LoVo (cell line): ENCODE measurements at places on chromosomes 3 and 15.

GRCh38 chr3:192237992-192238608 lies 489.2 kb downstream of the FGF12 start:
- no peak for DNase-seq

DNA sequence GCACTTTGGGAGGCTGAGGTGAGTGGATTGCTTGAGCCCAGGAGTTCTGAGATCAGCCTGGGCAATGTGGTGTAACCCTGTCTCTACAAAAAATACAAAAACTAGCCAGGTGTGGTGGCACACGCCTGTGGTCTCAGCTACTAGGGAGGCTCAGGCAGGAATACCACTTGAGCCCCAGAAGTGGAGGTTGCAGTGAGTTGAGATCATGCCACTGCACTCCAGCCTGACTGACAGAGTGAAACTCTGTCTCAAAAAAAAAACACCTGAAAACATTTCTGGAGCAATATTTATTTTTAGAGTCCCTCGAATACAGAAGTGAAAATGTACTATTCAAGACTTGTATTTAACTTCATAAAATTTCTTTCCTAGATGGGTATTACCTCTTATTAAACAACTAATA lies 4.6 kb downstream of the SPCS1 start:
- no peak for DNase-seq

GRCh38 chr3:81823882-81824395 lies 62.5 kb upstream of the GBE1 start:
- DNase-seq = no peak

GRCh38 chr3:62379321-62379798 lies 6.0 kb upstream of the FEZF2 start:
- no peak for DNase-seq

DNA sequence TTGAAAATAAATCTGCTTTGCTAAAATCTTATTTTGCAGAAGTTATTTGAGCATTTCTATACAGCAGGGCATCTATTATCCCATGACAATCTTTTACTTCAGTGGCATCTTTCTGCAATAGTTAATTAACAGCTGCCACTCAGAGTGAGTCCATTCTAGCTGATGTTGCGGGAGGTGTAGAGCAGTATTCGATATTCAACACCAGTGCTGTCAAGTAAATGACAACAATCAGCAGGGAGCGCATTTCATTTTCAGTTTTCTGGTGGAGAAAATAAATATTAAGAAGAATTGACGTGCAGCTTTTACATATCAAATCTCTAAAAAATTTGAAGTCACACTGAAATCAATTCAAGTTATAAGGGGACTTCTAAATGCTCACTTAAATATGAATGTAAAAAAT lies 286.2 kb downstream of the CTNNB1 start:
- DNase-seq = no peak

- DNase-seq = peak; percentile 56
Measured at GRCh38 chr15:41465822-41466421, 27.8 kb upstream of the ITPKA start.

- no peak for DNase-seq
Measured at GRCh38 chr15:52361975-52362494, 66.4 kb upstream of the MYO5C start.

DNA sequence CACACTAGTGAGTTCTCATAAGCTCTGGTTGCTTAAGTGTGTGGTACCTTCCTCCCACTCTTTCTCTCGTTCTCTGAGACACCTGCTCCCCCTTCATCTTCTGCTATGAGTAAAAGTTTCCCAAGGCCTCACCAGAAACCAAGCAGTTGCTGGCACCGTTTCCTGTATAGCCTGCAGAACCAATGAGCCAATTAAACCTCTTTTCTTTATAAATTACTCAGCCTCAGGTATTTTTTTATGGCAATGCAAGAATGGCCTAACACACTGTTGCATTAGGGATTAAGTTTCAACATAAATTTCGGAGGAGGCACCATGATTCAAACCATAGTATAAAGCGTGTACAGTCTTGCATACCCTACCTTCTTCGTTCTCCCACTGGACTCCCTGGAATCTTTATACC lies 252.3 kb upstream of the CHRM5 start:
- DNase-seq = no peak

- DNase-seq = no peak
Measured at GRCh38 chr3:169591983-169592644, 71.4 kb downstream of the MECOM start.

GRCh38 chr15:47466357-47466756 lies 250.9 kb upstream of the SEMA6D start:
- no peak for DNase-seq

- no peak for DNase-seq
Measured at GRCh38 chr15:65841121-65841930, 28.0 kb upstream of the RAB11A start.

DNA sequence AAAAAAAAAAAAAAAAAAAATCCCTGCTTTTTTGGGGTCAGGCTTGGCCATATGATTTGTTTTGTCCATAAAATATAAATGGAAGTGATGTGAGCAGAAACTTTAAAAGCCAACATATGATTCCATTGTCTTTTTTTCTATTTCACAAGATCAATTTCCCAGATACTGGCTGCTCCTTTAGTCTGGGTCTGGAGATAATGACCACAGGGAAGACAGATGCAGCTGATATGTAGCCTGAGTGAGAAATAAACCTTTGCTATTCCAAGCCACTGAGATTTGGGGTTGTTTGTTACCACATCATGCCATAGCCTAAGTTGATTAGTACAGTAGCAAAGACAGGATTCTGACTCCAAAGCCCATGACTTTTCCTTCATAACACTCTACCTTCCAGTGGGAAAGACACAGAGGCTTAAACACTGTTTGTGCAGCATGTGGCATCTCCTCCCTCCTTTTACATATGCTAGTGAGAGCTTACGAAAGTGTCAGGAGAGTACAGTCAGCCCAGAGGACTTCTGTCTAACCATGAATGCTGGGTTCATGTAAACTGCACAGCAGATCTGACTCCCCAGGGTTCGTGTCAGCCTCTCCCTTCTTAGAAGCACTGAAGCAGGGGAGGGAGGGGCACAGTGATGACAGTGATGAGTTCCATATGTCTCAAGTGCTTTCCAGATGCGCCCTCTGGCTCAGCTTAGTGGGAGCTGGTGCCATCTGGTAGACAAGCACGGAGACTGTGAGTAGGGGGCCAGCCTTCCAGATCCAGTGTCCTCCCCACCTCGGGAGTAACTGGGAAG lies 36.7 kb upstream of the SLC7A14 start:
- DNase-seq = no peak

- no peak for DNase-seq
Measured at GRCh38 chr15:38972831-38973230, 408.2 kb upstream of the RASGRP1 start.

DNA sequence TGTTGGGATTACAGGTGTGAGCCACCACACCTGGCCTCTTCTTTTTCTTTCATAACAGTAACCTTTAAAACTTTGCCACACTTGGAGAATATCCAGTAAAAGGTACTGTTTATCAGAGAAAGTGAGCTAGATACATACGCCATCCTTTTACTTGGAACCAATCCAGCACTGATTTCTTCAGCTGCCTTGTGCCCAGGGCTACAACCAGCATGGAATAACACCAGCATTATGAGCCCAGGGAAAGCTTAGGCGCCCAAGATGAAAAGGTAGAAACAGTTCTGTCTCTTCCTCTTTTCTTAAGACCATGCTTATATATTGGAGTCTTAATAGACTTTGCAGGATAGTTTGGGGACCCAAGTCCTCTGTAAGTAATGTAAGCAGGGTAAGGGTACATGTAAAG lies 8.4 kb downstream of the SKIC8 start:
- no peak for DNase-seq

DNA sequence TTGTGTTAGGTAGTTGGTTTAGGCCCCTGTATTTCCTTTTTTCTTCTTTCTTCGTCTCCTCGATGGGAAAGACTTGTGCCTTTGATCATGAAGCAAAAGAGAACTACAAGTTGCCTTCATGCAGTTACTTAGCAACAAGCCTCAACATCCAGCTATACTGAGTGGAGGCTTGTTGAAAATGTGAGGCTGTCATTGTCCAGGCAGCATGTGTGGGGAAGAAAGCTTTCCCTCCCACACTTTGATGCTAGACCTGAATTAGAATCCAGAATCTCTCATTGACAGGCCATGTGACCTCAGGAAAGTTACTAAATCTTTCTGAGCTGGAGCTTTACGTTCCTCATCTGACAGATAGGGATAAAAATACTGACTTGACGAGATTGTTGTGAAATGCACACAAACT lies 23.7 kb downstream of the IFT122 start:
- no peak for DNase-seq

DNA sequence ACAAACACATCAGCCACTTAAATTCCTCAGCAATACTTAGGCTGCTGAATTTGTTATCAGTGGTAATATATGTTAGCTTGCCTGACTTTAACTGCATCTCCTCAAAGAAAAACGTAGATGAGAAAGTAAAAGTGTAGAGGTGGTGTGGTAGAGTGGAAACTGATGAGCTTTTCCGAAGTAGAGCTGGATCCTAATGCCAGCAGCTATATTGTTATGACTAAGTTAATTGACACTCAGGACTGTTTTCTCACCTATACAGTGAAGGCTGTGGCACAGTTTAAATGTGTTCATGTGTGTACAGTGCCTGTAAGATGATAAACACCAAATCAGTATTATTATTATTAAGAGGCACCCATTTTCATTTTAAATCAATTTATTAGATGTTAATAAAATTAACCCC lies 174.9 kb downstream of the TNIK start:
- DNase-seq = no peak

GRCh38 chr3:63762180-63762579 lies 56.9 kb upstream of the C3orf49 start:
- DNase-seq = no peak

- DNase-seq = no peak
Measured at GRCh38 chr3:56110886-56111285, 357.4 kb downstream of the ERC2 start.

GRCh38 chr3:156236556-156237260 lies 116.3 kb downstream of the KCNAB1 start:
- no peak for DNase-seq

DNA sequence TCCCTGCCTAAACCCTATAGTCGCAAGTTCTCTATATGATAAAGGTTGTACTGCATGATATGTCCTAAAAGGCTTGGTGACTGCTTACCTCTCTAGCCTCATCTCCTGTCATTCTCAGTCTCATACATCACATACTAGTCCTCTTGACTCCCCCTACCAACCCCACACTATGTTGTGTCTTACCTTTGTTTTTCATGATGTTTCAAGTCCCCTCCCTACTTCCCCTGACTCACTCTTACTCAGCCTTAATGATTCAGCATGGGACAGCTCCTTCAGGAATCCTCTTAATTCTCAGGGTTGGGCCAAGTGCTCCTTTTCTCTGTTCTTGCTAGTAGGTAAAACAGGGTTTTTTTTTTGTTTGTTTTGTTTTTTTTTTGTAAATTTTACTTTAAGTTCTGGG lies 49.6 kb downstream of the SLMAP start:
- peak; percentile 80 for DNase-seq

- no peak for DNase-seq
Measured at GRCh38 chr3:129087138-129087702, 26.6 kb downstream of the GP9 start.

DNA sequence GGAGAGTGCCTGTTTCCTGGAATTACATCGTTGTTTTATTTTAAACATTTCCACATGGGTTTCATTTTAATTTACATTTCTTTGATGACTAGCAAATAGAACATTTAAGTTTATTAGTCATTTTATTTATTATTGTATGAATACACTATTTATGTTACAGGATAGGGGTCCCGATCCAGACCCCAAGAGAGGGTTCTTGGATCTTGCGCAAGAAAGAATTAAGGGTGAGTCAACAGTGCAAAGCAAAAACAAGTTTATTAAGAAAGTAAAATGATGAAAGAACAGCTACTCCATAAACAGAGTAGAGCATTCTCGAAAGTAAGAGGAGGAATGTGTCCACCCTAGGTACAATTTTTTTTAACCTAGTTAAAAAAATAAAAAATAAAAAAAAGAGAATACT lies 539.5 kb downstream of the NAALADL2 start:
- no peak for DNase-seq

DNA sequence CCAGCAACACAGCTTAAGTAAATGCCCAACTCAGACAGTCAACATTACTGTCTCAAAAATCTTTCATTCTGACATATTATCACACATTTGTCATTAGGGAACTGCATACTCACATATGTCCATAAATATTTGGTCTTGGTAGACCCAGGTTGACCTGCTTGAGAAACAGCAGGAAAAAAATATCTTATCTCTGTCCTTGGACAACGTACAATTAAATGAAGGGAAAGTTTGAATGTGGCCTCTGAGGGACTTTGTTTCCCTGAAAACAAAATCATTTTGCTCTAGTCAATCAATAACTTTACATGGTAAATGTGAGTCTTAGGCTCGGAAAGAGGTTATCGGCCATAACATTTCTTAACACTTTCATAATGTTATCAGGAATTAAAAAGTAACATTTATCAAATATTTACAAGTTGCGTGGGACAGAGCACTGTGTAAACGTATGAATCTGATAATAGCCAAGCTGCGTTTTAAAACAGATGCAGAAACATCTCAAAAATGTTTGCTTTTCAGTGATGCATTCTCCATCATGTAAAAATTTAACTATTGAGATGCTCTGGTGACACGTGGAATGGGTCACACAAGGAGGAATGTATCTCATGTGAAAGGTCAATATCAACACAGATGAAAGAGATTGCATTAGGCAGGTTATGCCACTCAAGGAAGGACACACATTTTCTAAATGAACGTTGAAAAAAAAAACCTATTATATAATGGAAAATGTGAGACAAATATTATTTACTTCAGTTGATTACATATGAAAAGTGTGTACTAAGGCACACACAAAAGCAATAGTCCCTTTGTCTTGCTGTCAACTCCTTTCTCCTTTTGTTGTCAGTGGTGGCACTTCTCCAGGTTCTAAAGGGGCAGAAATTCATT lies 304.4 kb downstream of the WDR72 start:
- no peak for DNase-seq

- no peak for DNase-seq
Measured at GRCh38 chr3:107328069-107328468, 49.2 kb upstream of the CCDC54 start.

DNA sequence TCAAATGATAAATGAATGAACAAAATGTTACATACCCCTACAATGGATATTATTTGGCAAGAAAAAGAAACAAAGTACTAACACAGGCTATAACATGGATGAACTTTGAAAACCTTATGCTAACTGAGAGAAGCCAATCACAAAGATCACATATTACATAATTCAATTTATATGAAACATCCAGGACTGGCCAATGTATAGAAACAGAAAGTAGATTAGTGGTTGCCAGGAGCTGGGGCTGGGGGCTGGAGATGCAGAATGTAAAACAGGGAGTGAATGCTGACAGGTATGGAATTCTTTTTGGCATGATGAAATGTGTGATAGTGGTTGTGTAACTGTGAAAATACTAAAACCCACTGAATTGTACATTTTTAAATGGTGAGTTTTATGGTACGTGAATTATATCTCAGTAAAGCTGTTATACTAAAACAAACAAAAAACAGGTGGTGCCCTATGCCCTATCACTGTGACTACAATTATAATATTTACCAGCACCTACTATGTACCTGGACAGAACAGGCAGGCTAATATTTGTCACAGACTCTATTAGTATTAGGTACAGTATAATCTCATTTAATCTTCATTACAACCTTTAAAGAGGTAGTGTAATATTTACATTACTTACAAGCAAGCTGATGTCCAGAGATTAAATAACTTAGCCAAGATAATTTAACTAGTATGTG lies 90.0 kb downstream of the ETFA start:
- DNase-seq = no peak

GRCh38 chr3:4580346-4581123 lies 87.4 kb downstream of the ITPR1 start:
- no peak for DNase-seq

GRCh38 chr3:52787246-52787645 lies 7.3 kb upstream of the ITIH3 start:
- no peak for DNase-seq
